ENCODE measurements at places on chromosomes 4 and X.

GRCh38 chrX:133924548-133924947 is 60.8 kb downstream of the GPC3 start:
- DNase-seq: no peak

- DNase-seq: no peak
Measured at GRCh38 chr4:75002381-75002780, 69.5 kb downstream of the PARM1 start.

- no peak for DNase-seq
Measured at GRCh38 chr4:139134403-139134802, 42.6 kb downstream of the ELF2 start.

DNA sequence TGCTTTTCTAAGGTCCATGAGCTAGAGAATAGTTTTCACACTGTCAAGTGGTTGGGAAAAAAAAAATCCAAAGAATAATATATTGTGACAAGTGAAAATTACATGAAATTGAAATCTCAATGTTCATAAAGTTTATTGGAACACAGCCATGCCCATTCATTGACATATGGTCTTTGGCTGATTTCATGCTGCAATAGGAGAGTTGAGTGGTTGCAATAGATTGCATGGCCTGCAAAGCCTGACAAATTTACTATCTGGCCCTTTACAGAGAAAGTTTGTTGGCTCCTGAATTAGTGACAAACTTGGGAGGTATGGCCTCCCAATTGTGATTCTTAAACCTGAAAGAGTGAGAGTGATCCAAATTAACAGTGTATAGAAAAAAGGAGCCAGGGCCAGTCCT is 115.5 kb upstream of the FAM9C start:
- no peak for DNase-seq

DNA sequence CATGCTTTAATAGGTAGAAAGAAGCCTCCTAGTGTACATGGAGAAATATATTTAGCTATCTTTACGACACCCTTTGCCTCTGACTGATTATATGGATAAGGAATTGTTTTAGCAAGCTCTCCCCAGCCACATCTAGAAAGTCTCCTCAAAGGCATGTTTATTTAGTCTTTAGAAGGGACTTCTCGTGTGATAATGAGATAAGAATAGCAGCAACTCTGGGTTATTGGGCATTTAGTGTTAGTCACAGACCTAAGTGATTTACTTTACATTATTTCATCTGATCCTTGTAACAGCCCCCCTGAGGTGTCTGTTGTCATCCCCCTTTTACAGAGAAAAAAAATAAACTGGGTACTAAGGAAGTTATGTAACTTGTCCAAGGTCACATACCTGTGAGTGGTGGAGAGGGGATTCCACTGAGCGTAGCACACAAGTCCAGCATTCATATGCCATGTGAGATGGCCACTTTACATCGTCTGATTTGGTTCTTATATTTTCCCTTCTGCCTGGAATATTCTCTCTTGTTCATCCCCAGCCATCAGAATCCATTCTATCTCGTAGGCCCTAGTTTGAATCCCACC is 77.7 kb downstream of the TSPAN7 start:
- no peak for DNase-seq

DNA sequence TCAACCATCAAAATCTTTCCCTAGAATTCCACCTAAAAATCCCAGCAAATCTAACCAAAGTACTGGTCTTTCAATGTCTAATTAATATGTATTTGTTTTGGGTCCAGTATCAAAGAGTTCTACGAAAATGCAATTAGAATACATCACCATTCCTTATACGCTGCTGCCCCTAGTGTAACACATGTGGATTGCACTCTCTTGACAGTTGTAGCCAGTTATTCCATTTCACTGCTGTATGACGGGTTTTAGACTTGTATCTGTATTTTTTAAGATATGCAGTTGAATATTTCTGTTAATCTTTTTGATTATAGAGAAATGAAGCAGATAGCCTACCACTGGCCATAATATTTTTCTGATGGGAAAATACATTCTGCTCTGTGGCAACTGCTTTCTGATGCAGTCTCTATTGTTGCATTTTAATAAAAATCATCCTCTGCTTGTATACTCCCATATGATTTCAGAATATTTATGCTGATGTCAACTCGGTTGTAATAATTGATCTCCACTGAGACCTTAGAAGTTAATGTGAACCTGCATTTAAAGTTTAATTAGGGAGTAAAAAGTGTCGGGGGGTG is 17.1 kb upstream of the PAGE2B start:
- DNase-seq: peak; percentile 35

DNA sequence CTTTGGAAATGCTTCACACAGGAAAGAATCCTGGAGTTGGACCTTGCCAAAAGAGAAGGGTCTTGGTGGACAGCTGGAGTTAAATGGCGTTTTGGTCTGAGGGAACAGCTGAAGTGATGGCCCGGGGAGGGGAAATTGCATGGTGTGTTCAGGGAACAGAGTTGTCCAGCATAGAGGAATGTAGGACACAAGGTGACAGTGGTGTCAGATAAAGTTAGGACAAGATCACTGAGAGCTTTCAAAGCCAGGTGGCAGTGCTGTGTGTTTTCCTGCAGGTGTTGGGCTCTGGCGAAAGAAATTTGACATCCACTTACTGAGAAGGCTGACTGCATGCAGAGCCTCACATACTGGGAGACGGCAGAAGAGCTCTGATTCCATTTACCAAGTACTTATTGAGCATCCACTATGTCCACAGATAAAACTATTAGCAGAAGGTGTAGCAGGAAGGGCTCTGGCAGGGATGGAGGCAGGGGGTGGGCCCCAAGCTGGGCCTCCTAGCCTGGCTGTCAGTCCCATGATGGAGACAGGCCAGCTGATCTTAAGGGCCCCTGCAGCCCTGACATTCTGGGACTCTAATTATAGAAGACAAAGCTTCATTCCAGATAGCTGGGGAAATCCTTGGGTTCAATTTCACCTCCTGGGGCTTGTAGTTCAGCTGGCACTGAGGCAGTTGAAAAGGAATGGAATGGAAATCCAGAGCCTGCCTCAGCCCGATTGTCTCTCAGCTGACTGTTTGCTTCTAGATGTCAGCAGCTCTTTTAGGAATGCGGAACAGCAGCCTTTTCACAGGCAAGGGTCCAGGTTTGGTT is 150.2 kb upstream of the MAMLD1 start:
- DNase-seq: no peak

DNA sequence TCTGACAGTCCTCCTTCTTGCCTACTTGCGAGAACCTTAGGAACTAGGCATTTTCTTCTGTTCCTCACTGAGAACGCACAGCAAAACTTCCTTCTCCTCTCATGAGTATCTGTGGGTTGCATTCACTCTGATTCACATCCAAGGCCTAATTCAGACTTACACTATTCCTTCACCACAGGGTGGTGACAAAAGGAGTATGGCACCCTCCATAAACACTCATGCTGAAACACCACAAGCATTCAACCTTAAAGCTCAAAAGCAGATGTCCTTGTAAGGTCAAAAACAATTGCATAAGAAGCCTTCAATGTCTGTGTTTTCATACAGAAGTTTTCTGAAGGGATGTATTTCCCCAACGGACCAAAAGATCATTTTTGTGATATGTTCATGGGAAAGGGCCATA is 147.3 kb downstream of the CORIN start:
- DNase-seq: peak; percentile 6

DNA sequence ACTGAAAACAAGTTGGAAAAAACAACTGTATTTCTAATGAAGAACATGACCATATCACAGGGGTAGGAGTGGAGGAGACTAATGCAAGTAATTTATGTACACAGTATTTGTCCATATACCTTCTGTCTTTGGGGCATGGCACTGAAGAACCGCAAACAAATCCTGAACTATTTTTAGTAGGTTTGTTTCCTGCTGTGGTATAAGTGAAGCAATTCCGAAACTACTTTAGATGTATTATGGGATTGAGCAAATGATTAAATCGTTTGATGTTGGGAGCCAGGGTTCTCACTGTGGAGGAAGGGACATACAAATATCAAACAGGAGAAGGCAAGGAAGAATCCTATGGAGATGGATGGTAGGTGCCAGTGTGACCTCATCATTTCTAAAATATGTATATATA is 18.9 kb upstream of the SH3KBP1 start:
- no peak for DNase-seq

DNA sequence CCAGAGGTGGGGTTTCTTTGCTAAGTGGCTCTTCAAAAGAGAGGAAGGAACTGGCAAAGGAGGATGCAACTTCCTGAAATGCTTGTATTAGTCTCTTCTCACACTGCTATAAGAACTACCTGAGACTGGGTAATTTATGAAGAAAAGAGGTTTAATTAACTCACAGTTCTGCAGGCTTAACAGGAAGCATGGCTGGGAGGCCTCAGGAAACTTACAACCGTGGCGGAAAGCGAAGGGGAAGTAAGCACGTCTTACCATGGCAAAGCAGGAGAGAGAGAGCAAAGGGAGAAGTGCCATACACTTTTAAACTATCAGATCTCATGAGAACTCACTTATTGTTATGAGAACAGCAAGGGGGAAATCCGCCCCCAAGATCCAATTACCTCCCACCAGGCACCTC is 505.7 kb downstream of the ZNF674 start:
- DNase-seq: no peak

GRCh38 chrX:9349572-9350494 is 115.0 kb upstream of the TBL1X start:
- DNase-seq: peak; percentile 58

- no peak for DNase-seq
Measured at GRCh38 chr4:15736514-15737050, 33.7 kb downstream of the BST1 start.

DNA sequence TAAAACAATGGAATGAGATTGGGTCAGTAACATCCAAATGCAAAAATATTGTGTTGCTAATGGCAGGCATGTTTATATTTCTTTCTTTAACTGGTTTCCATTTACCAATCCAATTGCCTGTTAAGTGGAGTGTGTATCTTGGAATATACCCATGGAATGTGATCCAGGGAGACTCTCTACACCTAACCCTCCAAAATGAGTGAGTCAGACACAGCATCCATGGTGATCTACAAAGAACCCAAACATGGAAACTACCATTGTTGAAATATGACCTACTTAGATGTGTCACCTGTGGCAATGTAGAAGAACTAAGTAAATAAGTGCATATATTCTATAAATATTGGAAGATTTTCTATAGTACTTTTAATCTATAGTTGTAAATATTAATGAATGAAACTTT is 110.3 kb downstream of the AREG start:
- DNase-seq: peak; percentile 44

- no peak for DNase-seq
Measured at GRCh38 chr4:122762520-122762919, 30.0 kb downstream of the BBS12 start.

DNA sequence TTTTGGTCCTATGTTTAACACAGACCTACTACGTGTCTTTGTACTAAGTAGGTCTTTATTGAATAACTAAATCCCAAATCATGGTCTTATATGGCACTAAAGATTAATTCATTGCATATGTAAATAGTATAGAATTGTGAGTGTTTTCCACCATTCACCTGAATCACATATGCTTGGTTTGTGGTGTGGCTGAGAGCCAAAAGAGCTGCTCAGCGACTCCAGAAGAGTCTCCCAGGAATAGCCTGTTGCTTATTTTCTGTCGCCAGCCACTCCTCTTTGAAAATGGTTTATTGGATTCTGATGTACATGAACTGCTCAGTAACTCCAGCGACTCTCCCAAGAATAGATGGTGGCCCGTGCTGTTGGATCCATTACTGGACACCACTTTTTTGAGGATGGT is 184.5 kb downstream of the CLCN4 start:
- no peak for DNase-seq
